ENCODE measurements at places on chromosomes 16 and 17.

GRCh38 chr17:35778641-35779196, 16.7 kb downstream of the MMP28 start:
- no peak for DNase-seq

- no peak for DNase-seq
Observed at GRCh38 chr16:8096211-8096610, 494.1 kb downstream of the TMEM114 start.

- DNase-seq, result no peak
Observed at GRCh38 chr17:69466905-69467667, 52.6 kb downstream of the MAP2K6 start.

GRCh38 chr17:38897671-38898290, 27.6 kb upstream of the LASP1NB start:
- no peak for DNase-seq

GRCh38 chr17:80845863-80846671, 145.6 kb upstream of the CHMP6 start:
- DNase-seq, result no peak

- DNase-seq, result no peak
Observed at GRCh38 chr16:50676684-50677225, 4.4 kb downstream of the SNX20 start.

- DNase-seq, result peak; percentile 44
Observed at GRCh38 chr17:57537524-57538410, 207.3 kb downstream of the CCDC182 start.

DNA sequence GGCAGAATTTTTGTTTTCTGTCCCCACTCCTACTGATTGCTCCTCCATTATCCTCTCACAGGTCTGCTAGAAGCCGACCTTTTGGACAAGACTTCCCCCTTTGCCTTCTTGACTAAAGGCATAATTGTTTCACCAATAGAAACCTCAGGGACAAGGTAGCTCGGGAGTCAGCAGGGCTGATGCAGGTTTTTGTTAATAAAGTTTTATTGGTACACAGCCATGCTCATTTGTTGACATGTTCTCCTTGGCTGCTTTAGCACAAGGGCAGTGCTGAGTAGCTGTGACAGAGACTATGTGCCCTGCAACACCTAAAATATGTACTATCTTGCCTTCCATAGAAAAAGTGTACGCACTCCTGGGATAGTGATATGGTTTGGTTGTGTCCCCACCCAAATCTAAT, 271.6 kb downstream of the XYLT1 start:
- no peak for DNase-seq

GRCh38 chr17:28810437-28810836, 32.2 kb downstream of the FAM222B start:
- no peak for DNase-seq

DNA sequence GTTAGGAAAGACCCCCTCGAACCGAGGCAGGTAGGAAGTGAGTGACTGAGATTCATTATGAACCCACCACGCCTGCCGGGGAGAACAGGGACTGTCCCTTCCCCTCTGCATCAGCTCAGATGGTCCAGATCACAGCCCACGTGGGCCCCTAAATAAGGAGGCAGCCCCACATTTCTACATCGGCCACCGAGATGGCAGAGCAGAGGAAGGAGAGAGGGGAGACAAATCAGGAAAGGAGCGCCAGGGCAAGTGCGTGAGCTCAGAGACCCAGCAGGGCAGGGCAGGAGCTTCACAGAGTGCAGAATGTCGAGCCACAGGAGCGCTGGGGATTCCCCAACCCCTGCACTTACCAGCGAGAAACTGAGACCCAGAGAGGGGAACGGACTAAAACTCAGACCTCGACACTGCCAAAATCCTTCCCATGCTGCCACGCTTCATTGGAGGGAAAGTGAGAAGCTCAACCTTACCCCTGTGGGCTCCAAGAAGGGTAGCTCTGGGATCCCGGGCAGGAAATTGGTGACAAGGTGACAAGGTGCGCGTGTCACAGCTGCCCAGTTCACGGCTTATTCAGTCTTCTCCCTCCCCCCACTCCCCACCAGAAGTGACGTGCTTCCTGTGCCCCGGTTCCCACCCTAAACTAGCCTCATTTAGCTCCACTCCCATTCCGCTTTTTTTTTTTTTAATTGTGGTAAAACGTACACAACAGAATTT, at the start of gene ICAM2:
Gene ICAM2, minus strand, starts transcription at position 578 of the 711 bp plus-strand sequence. CDS start 13,942 bp downstream, outside the sequence.
- DNase-seq, result peak; percentile 51

GRCh38 chr16:68297908-68298307, 12.8 kb downstream of the SLC7A6OS start:
- DNase-seq, result no peak

- no peak for DNase-seq
Observed at GRCh38 chr16:3478242-3478925, 16.9 kb downstream of the C16orf90 start.

DNA sequence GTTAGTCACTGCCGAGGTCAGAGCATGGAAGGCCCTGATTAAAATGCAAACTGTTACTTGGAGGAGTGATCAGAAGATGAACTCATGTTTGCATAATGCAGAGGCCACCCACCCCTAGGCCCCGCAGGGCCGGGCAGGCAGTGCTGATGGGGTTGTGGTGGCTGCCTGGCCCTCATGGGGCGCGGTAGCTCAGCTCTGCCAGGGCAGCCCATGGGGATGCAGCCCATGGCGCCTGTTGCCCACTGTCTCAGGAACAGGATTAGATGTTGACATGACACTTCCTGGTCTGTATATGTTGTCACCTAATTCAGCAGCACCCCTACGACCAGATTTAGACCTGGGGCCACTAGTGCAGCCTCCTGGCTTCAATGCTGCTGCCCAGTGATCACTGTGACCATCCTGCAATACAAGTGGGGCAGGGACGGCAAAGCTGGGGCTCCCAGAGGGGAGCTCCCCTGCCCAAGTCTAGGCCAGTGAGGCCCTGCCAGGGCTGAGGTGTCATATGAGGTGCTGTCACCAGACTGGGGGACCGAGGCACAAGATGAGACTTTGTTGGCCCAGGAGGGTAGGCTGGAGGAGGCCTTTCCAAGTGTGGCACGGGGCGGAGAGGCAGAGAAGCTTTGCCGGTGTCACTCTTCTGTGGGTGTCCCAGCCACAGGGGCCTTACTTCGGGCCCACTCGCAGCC, 49.1 kb downstream of the RAI1 start:
- no peak for DNase-seq

DNA sequence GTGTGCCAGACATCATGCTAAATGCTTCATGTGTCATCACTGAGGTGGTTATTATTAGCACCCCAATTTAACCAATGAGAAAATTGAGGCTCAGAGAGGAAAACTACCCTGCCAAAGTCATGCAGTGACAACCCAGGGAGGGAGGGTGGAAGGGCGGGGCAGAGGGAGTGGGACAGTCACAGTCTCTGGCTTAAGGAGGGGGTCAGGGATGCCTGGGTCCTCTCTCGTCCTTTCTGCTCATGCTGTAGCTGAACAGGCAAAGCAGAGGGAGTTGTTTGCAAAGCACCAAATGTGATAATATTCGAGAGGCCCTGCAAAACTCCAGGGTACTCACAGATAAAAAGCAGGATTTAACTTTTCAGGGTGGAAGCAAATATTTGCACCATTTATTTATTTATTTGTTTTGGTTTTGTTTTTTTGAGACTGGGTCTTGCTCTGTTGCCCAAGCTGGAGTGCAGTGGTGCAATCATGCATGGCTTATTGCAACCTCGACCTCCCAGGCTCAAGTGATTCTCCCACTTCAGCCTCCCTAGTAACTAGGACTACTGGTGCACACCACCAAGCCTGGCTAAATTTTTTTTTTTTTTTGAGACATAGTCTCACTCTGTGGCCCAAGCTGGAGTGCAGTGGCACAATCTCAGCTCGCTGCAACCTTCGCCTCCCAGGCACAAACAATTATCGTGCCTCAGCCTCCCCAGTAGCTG, 47.9 kb upstream of the NKD1 start:
- no peak for DNase-seq

GRCh38 chr16:1561836-1562235, 28.4 kb downstream of the TMEM204 start:
- no peak for DNase-seq

DNA sequence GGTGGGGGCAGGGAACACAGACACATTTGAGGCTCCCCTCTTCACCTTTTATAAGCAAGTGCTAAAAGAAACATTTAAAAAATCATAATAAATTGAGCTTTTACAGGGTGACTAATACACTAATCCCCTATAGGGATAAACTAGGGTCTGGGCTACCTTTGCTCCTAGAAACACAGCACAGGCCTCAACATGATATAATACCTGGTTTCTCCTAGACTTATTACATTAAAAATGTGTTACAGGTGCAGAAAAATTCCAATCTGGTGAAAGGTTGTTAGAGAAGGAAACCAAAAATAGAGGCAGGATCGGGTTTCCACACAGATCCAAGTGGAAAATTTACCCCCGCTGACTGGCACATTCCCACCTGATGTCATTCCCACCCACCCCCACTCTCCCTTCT, 124.7 kb upstream of the NOG start:
- DNase-seq, result no peak

DNA sequence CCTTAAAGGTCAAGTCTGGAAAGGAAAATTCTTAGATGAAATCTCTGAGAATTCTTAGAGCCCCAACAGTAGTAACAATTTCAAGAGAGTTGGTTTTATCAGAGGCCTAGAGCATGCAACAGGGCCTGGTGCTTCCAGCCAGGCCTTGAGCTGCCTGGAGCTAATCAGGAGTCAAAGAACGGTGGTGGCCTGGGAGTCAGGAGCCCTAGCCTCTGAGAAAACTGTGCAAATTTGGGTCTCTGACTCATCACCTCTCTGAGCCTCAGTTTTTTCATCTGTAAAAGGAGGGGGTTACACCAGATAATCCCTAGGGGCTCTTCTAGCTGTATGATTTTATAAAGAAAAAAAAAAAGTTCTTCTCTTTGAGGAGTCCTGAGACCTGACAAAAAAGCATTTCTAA, 227.3 kb upstream of the RPL38 start:
- DNase-seq, result no peak

DNA sequence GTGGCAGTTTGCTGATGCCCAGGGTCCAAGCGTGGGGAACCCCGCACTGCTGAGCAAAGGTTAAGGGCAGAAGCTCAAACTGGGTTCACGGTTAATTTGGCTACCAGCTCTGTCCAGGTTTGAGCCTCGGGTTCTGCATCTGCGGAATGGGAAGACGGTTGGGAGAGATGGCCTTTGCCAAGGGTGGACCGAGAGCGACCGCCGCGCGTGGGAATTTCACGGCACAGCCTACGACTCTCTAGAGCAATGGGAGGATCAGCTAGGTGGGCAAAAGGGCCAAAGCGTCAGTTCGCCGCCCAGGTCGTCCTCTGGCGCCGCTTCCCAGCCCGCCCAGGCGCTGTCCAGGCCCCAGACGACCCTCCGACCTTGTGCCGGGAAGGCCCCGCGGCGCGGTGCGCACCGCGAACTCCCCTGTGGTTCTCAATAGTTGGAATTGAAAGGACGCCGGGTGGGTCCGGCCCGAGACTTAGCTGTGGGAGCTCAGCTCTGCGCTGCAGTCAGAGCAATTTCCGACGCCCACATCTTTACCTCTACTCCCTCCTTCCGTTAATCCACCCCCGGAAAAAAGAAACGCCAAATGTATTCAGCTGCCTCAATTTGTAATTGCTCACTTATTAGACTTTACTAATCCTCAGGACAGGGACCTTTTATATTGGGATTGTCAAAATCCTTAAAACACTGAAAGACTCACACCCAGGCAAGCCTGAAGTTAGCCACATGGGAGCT, 2.5 kb upstream of the HS3ST3B1 start:
- DNase-seq, result no peak
